SHP77 treated with DMSO at 0.1 percent for 48 hours (cell line): ENCODE measurements at places on chromosomes 4 and X.

- no peak for DNase-seq
Measured at GRCh38 chrX:132231587-132231986, 12.3 kb upstream of the RAP2C start.

- no peak for DNase-seq
Measured at GRCh38 chr4:145298885-145299284, 118.5 kb upstream of the OTUD4 start.

GRCh38 chr4:176789955-176790354 is 2.8 kb downstream of the VEGFC start:
- DNase-seq: no peak

DNA sequence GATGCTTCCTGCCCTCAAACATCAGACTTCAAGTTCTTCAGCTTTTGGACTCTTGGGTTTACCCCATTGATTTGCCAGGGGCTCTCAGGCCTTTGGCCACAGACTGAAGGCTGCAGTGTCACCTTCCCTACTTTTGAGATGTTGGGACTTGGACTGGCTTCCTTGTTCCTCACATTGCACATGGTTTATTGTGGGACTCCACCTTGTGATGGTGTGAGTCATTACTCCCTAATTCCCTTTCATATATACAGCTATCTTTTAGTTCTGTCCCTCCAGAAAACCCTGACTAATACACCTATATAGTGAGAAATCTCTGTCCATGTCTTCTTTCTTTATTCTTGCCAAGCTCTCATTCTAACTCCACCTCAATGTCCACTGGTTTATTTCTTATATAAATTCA is 736.9 kb upstream of the HS3ST1 start:
- no peak for DNase-seq

- DNase-seq: no peak
Measured at GRCh38 chrX:270848-271367, 10.3 kb upstream of the PLCXD1 start.

DNA sequence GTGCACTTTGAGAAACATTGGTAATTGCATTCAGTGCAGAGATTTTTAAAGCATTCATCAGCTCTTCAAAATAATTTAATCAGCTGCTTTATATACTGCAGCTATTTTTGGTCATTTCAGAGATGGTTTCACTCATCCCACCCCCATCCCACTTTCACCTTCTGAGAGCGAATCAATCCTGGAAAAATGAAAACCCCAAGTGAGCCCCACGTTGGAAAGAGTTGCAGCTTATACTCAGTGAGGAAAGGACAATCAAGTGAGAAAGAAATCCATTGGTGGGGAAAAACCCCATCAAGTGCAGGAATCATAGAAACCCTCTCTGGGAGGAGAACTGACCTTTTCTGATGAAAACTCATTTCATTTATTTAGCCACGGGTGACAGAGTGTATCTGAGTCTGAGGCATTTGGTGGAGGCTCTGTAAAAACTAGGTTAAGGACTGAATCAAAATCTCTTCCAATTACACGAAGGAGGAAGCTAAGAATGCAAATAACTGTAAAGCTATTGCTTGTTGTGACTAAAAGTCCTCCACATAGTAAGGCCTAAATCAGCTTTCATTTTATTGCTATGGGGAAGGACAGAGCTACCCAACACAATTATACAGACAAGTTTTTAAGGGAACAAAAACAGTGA is 240.4 kb upstream of the PGRMC2 start:
- DNase-seq: no peak

GRCh38 chrX:103376118-103376978 is at the start of gene BEX3:
Gene BEX3 (plus strand): TSS chrX:103376538. CDS start chrX:103377522, 984 bp downstream.
- no peak for DNase-seq

DNA sequence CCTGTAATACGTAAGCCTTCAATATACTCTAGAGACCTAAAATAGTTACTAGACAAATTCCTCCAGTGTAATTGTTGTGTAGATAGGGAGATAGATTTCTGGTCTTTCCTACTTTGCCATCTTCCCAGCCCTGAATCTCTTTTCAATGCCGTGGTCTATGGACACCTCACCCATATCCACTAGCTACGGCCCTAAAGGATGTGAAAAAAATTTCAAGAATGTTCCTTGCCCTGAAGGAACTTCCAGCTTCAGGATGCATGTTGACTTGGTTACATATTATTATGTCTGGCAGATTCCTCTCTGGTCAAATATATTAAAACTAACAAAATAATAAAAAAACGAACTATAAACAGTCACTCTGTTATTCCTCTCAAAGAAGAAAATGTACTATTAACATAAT is 52.4 kb upstream of the TSPAN5 start:
- DNase-seq: no peak

GRCh38 chr4:74018771-74019170 is 19.7 kb downstream of the CXCL3 start:
- DNase-seq: no peak

DNA sequence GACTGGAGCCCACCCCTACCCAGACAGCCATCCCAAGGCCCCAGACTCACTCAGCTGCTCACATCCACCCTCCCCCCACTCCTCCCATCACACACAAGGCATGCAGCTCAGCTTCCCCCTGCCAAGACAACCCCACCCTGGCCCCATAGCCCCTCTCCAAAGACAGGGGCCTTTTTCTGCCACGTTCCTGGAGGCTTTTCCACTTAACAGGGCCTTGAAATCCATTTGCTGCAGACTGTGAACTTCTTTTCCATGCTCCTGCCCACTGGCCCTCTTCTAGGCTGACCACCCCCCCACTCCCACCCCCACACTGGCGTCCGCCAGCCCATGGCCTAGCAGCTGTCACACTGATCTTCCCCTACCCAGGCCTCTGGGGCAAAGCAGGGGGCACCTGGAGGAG is 76.0 kb downstream of the PJA1 start:
- DNase-seq: no peak

- DNase-seq: no peak
Measured at GRCh38 chrX:22404297-22404696, 131.6 kb downstream of the CBLL2 start.

DNA sequence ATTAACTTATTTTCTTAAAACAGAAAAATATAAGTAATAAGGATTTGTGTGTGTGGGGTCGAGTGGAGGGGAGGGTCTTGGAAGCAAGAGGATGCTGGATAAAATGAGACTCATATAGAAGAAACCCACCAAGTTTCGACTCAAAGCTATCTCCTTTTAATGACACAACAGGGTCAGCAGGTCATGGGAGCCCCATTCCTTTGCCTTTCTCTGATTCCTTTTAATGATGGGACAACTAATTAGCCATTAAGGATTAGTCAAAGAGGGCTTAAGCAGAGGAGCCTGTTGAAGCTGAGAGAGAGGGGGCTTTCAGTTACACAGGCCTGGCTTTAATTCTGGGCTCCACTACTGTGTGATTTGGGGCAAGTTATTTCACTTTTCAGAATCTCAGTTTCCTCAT is 102.8 kb downstream of the GPR50 start:
- DNase-seq: no peak

DNA sequence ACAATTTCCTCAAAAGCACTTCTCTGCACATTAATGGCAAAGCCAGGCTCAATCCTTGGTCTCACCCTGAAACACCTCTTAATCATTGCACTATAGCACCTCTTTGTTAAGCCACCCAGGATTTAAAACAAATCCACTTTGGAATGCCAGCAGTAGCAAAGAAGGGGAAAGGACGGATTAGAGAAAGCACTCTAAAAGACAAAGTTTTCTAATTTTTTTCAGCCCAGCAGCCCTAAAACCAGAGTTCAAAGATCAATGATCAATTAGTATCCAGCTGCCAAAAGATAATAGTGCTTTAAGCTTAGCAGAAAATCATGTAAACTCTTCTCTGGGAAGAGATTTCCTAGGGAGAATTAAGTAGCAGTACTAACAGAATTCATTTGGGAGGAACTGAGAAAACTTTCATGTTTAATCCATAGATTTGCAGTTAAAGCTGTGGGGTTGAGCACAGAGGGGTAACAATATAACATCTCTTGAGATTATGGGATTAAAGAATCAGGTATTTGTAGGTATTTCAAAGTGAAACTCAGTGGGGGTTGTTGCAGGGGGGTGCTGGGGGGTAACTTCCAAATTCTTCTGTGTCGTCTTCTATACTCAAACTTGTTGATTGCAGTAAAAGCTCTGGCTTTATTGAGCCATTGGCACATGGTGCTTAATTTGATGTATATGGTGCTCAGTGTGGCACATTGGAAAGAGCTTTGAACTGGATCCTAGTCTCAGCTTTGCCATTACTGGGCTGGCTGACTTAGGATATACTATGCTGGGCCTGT is 61.8 kb downstream of the LRRC66 start:
- no peak for DNase-seq
